T47D (cell line): ENCODE measurements at places on chromosomes 7 and 10.

DNA sequence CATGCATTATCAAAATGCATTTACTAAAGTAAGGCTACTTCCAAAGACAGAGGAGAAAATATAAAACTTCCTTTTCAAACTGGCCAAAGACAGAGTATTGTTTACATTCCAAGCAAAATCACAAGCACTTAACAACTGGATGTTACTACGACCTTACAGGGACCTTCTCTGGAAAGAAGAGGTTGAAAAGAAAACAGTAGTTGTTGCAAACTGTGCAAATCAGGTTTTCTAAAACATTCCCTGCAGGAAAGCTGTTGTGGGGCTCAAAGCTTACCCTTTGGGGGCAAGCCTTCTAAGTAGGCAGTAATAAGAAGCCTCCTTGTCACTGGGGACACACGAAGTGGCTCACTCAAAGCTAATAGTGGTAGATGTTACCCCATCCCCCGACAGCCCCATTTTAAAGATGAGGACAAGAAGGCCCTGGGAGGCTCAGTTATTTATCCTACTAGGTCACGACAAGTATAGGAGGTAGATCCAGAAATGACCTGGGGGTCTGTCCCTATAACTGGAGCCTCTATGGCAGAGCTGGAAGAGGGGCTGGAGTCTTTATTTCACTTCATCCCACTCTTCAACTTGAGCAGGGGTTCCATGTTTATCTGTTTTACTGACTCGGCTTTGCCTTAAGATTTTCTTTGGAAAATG, 46.6 kb downstream of the ATXN7L1 start:
- no peak for DNase-seq

- DNase-seq: no peak
Observed at GRCh38 chr10:132876131-132876860, 66.1 kb downstream of the CFAP46 start.

GRCh38 chr10:110069502-110069982, 61.8 kb downstream of the ADD3 start:
- DNase-seq: no peak

DNA sequence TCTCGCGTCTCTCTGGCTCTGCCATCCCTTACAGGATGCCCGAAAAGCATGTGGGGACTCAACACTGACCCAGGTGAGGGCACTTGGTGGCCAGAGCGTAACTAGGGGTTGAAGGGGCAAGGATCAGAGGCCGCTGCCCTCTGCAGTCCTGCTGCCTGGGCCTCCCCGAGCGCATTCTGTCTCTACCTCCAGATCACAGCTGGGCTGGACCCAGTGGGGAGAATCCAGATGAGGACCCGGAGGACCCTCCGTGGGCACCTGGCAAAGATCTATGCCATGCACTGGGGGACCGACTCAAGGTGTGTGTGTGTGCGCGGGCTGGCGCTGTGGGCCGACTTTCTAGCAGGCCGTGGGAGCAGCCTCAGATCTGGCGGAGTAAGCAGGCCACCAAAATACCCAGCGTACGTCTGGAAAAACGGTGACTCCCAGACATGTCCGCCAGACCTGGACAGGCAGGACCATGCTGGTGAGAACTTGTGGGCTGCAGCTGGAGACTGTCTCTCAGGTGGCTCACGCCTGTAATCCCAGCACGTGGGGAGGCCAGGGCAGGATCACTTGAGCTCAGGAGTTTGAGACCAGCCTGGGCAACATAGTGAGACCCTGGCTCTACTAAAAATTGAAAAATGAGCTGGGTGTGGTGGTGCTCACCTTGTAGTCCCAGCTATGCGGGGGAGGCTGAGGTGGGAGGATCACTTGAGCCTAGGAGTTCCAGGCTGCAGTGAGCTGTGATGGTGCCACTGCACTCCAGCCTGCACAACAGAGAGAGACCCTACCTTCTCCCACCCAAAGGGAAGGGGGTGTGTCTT, 3.2 kb downstream of the GNB2 start:
- no peak for DNase-seq

DNA sequence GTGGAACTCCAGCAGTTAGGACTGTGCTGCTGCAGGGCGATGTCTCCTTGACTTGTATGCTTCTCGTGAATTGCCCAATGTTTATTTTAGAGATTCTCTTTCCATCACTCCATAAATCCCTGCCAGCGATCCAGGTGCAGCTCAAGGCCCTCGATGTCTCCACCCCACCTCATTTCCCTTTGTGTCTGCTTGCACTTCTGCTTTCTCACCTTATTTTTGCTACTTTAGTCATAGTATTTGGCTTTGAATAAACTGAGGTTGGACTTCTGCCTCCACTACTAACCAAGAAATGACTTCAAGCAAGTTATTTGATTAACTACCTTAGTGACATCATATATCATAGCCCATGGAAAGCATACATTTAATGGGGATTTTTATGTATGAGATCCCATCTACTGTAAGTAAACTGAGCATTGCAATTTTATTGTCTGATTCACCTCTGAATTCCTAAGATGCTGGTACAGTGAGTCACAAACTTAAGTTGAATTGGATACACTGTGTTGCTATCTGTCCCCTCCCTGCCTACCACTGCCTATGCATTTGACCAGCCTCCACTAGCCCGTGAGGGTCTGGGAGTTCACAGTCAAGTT, 255.8 kb downstream of the ABCA13 start:
- peak; percentile 38 for DNase-seq

DNA sequence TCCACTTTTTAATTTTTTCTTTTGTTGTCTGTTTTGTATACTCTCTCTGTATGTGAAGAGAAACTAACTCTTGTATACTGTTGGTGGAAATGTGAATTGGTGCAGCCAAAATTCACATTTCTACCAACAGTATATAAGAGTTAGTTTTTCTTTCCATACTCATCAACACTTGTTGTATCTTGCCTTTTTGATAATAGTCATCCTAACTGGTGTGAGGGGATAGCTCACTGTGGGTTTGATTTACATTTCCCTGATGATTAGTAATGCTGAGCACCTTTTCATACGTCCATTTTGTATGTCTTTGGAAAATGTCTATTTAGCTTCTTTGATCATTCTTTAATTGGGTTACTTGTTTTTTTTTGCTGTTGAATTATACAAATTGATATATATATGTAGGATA, 375.5 kb upstream of the IGFBP3 start:
- DNase-seq: no peak

DNA sequence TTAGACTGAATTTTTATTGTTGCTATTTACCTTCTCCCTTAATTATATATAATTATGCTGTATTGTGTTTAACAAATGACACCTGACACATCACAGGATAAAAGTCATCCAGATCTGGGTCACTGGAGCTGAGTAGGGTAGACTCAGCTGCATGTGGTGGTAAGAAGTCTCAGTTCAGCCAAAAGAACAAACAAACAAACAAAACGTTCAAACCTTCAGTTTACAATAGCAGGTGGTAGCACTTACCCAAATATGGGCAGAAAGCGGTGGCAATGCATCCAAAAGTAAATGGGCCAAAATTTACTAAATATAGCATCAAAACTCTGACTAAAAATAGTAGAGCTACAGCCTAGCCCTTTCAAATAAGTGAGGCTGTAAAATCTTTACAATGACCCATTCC, 42.2 kb downstream of the ZWINT start:
- DNase-seq: no peak

DNA sequence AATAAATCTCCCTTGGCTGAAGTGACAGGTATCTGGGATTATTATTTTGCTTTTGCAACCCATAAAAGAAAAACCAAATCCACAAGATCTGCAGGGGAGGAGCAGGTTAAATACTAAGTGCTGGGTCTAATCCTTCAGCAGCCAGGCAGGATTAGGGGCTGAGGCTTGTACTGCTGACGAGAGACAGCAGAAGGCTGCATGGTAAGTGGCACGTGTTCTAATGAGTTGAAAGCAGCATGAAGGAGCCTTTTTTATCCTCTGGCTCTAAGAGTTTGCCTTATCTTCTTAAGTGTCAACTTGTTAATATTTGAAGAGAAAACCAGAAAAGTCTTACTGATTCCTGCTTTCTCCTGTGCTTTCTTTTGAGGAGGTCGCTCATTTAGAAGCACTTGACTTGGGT, 50.0 kb downstream of the LYZL2 start:
- DNase-seq: no peak

DNA sequence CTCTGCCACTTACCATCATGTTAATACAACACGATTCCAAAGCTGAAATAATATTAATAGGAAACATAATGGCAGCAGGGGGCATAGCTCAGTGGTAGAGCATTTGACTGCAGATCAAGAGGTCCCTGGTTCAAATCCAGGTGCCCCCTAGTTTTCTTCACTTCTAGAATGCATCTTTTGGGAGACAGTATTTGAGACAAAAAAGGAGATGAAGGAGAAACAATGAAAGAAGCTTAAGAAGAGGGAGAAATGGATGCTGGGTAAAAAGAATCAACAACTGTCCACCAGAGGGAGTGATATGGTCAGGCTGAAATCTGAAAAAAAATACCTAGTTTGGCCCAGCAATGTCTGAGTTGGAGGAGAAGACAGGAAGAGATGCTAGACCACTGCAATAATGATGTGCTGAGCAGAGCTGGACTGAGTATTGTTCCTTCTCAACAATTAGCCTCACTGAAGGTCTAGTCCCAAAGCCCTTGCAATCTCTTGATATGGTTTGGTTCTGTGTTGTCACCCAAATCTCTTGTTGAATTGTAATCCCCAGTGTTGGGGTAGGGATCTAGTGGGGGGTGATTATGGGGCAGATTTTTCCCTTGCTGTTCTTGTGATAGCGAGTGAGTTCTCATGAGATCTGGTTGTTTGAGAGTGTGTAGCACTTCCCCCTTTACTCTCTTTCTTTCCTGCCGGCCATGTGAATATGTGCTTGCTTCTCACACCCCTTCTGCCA, 48.3 kb downstream of the ZNF783 start:
- peak; percentile 21 for DNase-seq

DNA sequence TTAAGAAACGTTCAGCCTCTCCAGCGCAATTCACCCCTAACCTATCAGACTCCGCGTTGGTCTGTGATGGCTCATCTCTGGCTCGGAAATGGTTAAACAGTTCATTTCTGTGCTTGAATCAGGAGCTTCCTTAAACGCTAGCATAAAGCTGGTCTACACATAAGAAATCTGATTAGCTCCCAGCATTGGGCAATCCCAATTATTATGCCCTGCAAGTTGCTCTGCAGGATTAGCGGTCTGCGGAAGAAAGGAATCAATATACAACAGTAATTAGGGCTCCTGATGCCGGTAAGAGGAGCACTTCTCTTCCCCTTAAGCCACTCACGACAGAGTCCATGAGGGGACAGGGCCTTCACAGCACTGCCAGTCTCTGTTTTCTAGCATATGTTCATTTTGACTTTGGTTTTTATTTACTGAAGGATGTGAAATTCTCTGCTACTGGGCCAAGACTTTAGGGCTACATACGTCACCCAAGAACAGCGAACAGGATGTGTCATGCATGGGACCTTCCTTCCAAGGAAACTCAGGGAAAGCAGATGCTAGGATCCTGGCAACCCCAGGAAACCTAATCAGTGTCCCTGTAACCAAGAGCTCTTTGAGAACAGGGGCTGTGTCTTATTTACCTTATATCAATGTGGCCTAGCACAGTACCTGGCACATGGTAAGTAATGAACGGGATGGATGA, 324.4 kb downstream of the KCNMA1 start:
- DNase-seq: peak; percentile 69

GRCh38 chr10:72257051-72257892, 16.5 kb upstream of the DDIT4 start:
- no peak for DNase-seq

- no peak for DNase-seq
Observed at GRCh38 chr10:50579491-50580261, 44.1 kb downstream of the SGMS1 start.

- peak; percentile 74 for DNase-seq
Observed at GRCh38 chr7:24665564-24666294, 91.5 kb downstream of the GSDME start.

DNA sequence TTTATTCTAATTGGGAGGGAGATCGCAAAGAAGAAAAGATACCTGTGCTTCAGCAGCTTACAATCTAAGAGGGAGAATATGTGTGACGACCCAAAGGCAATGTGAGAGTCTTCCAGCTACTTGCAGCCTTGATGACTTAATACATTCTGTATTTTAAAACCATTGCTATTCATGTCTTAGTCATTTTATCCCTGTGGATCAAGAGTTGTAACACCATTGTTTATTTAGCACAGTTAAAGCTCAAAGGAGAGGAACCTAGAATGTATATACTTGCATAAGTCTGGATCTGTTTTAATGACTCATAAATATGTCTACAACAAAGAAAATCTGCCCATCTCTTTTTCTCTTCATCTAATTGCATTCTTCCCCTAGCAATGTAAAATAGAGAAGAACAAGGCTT, 117.9 kb upstream of the DLX6 start:
- DNase-seq: no peak

DNA sequence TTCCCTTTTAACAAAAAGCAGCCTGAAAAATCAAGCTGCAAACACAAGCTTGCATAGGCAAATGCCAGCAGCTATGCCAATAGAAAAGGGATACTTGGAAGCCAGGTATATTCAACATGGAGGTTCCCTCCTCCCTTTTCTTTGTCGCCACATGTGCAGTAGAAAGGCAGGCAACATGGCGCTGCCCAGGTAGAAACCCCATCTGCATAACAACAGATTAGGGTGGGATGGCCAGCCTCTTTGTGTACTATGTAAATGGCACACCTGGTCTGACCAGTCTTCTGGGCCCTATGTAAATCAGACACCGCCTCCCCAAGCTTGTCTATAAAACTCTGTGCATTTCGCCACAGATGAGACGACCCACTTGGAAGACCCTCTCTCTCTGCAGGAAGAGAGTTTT, 58.1 kb downstream of the CCDC3 start:
- DNase-seq: no peak

GRCh38 chr10:84608126-84608525, 279.7 kb downstream of the CCSER2 start:
- no peak for DNase-seq

DNA sequence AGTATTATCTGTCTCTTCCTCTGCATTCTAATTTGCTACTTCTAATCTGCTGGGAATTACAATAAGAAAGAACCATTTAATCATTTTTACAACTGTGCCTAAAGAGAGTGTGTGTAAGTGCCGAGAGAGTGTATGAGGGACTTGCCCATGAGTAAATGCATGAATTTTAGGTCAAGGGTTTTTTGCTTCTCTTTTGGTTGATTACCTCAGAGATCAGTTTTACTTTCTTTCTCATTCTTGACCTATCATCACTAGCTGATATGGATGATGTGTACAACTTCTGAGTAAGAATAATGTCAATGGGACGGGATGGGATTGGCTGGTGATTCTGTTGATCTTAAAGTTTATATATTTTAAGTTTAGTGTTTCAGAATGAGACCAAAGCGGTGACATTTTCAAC, 47.8 kb downstream of the IKZF1 start:
- no peak for DNase-seq

DNA sequence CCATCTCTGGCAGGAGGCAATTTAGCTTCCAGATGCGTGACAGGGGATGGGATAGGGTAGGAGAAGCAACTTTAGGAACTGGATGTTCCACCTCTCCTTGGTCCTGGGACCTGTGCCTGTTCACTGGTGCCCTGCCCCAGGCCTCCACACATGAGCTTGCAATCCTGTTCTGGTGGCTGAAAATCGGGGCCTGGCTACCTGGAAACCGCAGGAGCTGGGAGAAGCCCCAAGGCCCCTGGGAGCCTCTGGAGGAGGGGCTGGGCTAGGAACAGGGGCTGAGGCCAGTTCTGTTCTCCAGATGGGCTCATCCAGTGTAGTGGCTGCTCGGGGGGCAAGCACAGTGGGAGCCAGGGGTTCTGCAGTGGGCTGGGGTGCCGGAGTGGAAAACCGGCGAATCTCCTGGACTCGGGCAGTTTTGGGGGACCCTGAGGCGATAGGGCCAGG, 5.3 kb upstream of the MYOZ1 start:
- DNase-seq: no peak

- no peak for DNase-seq
Observed at GRCh38 chr7:142108728-142109505, 2.6 kb upstream of the MGAM2 start.
